T1000 (cell line): ENCODE measurements at places on chromosomes 7 and 10.

DNA sequence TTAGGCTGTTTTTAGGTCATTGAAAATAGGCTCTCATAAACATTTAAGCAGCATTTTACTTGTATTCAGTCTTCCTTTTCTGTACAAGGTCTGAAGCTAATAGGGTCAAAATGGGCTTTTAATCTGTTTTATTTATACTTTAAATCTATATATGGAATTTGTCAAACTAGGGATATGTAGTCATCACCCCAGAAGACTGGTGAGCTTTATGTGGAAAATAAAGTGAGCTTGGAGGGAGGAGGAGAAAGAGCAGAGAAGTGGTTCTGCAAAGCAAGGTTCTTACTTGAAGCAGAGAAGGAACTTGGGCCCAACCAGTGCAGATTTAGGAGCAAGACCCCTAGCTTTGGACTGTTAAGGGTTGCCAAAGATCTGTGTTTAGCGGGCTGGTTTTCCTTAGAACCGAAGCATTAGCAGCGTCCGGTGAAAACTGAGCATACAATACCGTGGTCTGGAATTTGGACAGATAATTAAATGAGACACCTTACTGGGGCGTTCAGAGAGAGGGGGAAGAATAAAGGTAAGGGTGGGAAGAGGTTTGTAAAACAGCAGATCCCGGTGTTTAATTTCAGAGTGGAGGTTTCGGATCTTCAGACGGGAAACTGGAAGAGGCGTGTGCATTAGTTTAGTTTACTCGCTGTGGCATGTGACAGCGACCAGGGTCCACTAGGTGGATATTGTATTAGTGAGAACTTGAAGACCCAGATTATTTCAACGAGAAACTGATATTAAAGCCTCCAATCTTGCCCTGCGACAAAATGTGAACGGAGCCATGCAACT is 2.4 kb downstream of the BAMBI start:
- DNase-seq: no peak

GRCh38 chr7:72334066-72334465 is 78.1 kb downstream of the CALN1 start:
- DNase-seq: no peak

- peak; percentile 7 for DNase-seq
Measured at GRCh38 chr10:90787393-90788198, 70.2 kb downstream of the HTR7 start.

DNA sequence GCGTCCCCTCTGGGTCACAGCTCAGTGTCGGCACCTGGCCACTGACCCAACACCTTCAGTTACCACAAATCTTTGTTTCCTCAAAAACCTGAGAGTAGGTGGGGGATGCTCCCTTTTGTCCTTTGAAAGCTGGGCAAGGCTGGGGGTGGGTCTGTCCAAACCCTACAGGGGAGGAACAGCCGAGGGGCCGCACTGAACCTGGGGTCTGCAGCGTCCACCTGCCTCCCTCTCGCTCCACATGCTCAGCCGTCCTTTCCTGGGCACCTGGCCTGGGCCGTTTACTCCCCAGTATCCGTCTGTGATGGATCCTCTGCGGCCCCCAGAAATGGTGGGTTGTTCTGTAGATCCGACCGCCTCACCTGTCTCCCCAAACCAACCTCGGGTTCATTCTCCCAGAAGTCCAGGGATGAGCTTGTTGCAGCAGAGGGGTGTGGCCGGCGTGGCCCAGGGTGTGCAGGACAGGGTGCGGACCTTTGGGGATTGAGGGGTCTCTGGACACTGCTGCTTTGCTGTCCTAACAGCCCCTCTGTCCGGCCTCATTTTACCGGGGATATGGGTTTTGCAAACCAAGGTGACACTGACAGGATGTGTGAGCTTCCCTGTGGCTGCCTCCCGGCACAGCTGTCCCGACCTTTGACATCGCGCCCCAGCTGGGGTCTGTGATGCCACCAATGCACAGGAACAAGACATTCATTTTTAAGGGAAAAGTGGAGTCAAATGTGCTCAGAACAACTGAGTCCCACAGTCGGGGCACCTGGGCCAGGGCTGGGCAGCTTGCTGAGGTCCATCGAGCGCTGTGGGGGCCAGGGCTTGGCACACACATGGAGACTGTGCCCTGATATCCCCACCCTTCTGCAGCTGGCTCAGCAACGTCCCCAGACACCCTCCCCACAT is 115.9 kb downstream of the VIPR2 start:
- no peak for DNase-seq

GRCh38 chr10:79159785-79160184 is 91.0 kb downstream of the ZMIZ1 start:
- DNase-seq: no peak

GRCh38 chr10:13262433-13262832 is 28.3 kb upstream of the UCMA start:
- DNase-seq: no peak

GRCh38 chr10:43576580-43576979 is 2.2 kb upstream of the ZNF239 start:
- DNase-seq: no peak

GRCh38 chr7:77455321-77455720 is 39.2 kb upstream of the GSAP start:
- peak; percentile 26 for DNase-seq

- DNase-seq: no peak
Measured at GRCh38 chr7:98236355-98237185, 15.5 kb downstream of the TECPR1 start.

GRCh38 chr10:101019440-101019703 is 11.6 kb downstream of the PDZD7 start:
- DNase-seq: no peak
